ENCODE measurements at places on chromosomes 2 and 18.

GRCh38 chr2:127632592-127633489 lies 13.1 kb upstream of the GPR17 start:
- no peak for DNase-seq

- no peak for DNase-seq
Measured at GRCh38 chr2:75703589-75704287, 7.0 kb downstream of the GCFC2 start.

DNA sequence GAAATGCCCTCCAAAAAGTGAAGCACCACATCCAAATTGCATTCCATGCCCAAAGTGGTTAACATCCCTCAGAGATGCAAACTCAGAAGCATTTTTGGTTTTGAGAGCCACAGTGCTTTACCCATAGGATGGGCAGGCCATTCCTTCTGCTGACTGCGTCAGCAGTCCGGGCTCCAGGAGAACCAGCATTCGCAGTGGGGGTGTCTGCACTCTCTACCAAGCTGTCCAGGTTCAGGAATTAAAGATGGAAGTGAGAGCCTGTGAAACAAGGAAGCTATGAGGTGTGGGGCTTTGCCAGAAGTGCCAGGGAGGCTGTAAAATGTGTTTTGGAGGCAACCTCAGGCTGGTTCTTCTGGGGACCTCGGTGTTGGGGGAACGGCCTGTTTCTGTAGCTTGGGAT lies 205.7 kb downstream of the AGAP1 start:
- DNase-seq, result no peak

- DNase-seq, result no peak
Measured at GRCh38 chr2:126652323-126652891, 3.6 kb upstream of the GYPC start.

- no peak for DNase-seq
Measured at GRCh38 chr2:9423922-9424272, 443 bp downstream of the CPSF3 start.

- no peak for DNase-seq
Measured at GRCh38 chr2:28991460-28991859, 10.4 kb downstream of the TOGARAM2 start.

- DNase-seq, result no peak
Measured at GRCh38 chr2:215535741-215536140, 99.9 kb upstream of the FN1 start.

GRCh38 chr2:37100054-37100453 lies 15.7 kb downstream of the GPATCH11 start:
- no peak for DNase-seq

DNA sequence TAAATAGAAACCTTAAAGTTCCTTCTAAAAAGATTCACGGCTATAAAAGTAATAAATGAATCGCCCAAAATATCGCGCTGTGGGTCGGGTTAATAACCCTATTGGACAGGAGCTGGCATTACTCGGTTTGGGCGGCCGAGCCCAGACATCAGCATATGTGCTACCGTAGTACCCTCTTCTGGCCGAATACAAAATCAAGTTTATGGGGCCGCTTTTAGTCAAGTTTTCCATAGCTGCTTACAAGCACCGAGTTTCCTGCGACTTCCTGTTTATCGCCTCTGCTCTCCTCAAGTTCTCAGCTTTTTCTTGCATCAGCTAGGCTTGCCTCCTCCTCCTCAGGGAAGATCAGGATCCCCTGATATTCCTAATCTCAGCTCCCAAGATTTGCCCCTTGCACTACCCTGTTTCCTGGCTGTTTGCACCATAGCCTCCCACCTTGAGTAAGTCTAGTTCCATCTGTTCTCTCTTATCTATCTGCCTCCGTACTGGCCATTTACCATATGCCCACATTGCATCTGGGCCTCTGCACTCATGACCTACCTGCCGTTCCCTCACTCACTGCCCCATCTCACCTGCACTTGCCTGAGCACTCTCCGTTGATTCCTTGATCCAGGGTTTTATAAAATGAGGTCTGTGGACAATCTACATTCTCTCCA lies 56.1 kb downstream of the SLC35F5 start:
- DNase-seq, result no peak

- DNase-seq, result no peak
Measured at GRCh38 chr18:51082571-51083267, 52.7 kb downstream of the SMAD4 start.

DNA sequence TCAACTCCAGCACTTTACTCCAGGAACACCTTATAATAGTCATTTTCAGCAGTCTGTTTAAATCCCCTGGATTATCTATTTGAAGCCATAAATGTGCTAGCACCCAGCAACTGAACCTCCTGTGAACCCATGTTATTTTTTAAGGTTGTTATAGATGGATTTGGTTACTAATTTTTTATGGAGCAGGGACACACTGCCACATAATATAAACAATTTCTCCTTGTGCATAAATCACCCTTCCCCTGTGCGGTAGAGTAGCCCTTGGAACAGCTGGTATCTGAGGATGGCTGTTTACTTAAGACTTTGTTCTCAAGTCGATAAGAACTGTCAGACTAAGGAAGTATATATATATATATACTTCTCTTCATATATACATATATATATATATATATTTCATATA lies 367.4 kb downstream of the EPHA4 start:
- DNase-seq, result no peak

DNA sequence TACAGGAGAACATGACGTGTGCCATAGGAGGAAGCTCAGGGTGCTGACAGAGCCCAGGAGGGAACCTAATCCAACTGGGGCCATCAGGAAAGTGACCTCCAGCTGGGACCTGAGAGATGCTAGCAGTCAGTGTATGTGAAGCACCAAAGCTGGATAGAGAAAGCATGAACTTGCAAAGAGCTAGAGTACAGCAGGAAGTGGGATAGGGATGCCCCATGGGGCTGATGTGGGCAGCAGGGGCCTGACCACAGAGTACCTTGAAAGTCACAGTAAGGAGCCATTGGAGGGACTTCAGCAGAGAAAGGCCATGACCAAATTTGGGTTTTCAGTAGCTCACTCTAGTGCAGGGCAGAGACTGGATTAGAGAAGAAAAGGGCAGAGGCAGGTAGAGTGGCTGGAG lies 91.6 kb upstream of the TTC39C start:
- no peak for DNase-seq

DNA sequence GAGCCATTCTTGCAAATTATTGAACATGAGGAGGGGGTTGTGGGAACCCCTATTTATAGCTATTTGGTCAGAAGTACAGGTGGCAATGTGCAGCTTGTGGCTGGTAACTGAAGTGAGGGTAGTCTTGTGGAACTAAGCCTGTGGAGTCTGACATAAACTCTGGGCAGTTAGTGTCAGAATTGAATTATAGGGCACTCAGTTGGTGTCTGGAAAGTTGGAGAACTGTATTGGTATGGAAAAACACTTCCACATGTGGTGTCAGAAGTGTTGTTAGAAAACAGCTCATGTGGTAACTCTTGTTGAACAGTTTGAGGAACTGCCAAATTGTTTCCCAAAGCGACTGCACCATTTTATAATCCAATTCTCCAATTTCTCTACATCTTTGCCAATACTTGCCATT lies 7.5 kb downstream of the RALBP1 start:
- DNase-seq, result no peak

GRCh38 chr2:10790228-10790973 lies 22.2 kb downstream of the PDIA6 start:
- no peak for DNase-seq
